ENCODE measurements at places on chromosomes 3 and 15. TPM values are rescaled to one million over a fixed set of nuclear protein-coding genes. Genes with fewer than 3 reads are reported as not detected.

DNA sequence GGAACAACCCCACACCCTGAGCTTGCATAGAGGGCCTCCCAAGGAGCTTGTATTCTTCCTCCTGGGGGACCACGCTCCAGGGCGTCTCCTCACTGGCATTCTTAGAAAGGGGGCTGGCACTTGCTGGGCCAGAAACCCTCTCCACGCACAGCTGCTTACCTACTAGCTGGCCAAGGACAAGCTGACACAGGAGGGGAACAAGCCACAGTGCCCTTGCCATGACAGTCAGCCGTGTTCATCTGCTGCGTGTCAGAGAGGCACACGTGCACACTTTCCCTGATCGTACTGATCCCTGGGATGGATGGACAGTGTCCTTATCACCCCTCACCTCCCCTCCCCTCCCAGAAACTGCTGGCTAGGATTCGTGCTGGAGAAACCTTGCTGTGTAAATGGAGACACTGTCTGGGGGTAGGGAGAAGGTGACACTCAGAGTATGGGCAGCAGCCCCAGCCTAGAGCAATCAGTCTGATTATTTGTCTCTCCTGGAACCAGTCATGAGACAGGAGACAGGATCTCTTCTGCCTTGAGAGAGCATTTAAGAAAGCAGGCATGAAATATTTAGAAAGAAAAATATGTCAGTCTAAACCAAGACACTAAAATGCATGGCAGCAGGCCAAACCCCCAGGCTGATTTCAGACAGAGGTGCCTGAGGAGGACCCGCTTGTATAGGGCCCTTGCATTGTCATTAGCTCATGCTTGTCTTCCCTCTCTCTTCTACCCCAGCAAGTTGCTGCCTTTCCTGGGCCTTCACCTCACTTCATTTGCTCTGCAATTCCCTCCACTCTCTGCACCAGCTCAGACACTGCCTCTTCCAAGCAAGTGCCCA is 311.8 kb upstream of the TRIM42 start:
- H3K27me3 ChIP-seq = no peaks in the 10 kb centered on the region
- no peak overlapping the region for H3K27ac ChIP-seq
- no peak for DNase-seq

The CCDC9B gene
- 4.3 TPM for polyA plus RNA-seq

DNA sequence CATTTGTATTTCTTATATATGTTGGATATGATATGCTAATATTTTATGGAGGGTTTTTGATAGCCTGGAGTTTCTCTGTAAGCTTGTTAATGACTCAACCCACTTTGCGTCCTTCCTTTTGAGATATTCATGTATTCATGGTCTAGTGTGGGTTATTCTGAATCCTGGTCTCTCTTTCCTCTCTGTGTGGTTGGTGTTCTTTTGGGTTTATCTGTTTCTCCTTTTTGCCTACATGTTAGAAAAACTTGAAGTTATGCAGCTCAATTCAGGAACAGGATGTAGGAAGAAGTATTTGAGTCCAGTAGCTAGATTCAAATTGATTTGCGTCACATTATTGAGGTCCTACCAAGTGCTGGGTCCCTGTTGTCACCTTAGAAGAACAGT is 28.1 kb downstream of the CMTM7 start:
- H3K4me1 ChIP-seq = peaks cover 7% of the 10 kb centered on the region
- H3K27ac ChIP-seq = no peak overlapping the region
- DNase-seq = no peak
- no peak overlapping the region for H3K4me3 ChIP-seq

The TMEM44 gene
- polyA plus RNA-seq = 8.6 TPM

The PCNP gene
- 164 TPM for polyA plus RNA-seq

The DPP8 gene
- polyA plus RNA-seq = 13.7 TPM

The CCRL2 gene
- polyA plus RNA-seq = 1.2 TPM

The KLHL6 gene
- 2.7 TPM for polyA plus RNA-seq

DNA sequence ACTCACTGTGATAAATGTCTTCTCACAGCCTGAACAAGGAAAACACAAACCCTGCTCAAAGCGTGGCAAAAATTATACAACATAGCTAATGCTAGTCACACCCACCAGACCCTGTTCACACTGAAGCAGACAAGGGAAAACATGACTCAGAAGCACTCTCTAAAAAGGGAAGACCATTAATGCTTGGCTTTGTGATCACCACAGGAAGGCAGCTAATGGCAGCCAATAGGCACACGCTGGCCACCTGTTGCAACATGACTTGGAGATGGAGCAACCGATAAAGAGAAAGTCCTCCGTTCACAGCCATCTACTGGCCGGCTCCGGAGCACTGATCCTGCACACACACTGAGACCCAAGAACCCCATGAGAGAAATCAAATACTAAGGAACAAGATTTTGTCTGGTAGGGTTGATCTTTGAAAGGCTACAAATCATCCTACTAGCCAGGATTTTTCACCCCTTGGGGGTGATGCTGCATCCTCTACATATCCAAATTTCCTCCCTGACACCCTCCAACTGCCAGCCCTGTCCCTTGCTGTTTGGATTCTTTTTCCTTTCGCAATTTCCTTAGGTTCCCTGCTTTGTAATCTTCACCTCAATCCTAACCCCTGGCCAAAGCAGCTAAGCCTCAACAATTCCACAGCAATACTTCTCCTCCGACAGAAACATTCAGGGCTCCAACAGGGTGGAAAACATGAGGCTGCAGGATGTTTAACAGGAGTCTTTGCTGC is 3.2 kb downstream of the ZXDC start:
- DNase-seq = no peak
- H3K27ac ChIP-seq = no peak overlapping the region
- no peaks in the 10 kb centered on the region for H3K27me3 ChIP-seq
- no peaks in the 10 kb centered on the region for H3K36me3 ChIP-seq

DNA sequence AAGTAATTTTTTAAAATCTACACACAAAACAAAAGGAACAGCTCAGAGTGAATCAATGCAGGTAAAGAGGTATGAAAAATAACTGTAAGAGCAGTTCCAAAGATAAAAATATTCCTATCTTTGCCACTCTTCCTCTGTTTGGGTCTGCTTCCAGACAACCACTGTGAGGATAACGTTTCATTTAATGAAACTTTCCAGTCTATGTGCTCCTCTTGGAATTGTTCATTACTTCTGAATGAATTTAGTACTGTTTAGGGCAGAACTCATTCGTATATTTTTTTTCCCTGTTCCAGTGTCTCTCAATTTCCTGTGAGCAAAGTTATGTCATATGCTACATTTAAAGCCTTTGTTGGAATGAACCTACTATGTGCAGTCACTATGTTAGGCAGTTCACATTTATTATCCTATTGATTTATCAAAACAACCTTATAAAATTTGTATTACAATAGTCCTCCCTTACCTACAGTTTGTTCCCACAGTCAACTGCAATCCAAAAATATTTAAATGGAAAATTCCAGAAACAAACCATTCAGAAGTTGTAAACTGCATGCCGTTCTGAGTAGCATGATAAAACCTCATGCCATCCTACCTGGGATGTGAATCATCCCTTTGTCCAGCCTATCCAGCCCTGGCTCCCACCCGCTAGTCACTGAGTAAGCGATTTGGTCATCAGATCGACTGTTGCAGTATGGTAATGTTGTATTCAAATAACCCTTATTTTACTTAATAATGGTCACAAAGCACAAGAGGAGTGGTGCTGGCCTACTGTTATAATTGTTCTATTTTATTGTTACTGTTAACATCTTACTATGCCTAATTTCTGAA is 98.1 kb downstream of the TMCC1 start:
- no peak for DNase-seq
- no peaks in the 10 kb centered on the region for H3K36me3 ChIP-seq
- H3K4me1 ChIP-seq = peaks cover 13% of the 10 kb centered on the region
- H3K27ac ChIP-seq = no peak overlapping the region
- H3K27me3 ChIP-seq = no peaks in the 10 kb centered on the region

- no peak overlapping the region for H3K4me3 ChIP-seq
- H3K27ac ChIP-seq = no peak overlapping the region
- no peaks in the 10 kb centered on the region for H3K27me3 ChIP-seq
- peak; percentile 45 for DNase-seq
- H3K36me3 ChIP-seq = no peaks in the 10 kb centered on the region
Measured at GRCh38 chr15:34799149-34800101, 4.1 kb upstream of the ACTC1 start.

The AGBL1 gene
- not detected for polyA plus RNA-seq

Data from ovary (tissue), 10 donors.